ENCODE measurements at places on chromosomes 4 and X.
A peak's percentile ranks its signal among the peaks of the same experiment; 100 is the strongest.

DNA sequence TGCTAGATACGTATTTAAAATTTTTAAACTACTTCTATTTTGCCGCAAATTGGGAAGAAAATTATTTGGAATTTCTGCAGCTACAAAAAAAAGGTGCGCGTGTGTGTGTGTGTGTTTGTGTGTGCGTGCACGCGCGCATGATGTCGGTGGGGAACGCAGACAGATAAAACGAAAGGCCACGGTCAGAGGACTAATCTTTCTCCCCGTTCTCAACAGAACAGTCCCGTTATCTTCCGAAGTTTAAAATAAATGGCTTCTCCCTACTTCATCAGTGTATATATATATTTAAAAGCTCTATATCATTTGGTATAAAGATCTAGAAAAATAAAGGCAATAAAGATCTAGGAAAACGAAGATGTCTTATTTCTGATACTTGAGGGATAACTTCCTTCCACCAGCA lies 1.5 kb downstream of the MGARP start:
- no peak for DNase-seq

DNA sequence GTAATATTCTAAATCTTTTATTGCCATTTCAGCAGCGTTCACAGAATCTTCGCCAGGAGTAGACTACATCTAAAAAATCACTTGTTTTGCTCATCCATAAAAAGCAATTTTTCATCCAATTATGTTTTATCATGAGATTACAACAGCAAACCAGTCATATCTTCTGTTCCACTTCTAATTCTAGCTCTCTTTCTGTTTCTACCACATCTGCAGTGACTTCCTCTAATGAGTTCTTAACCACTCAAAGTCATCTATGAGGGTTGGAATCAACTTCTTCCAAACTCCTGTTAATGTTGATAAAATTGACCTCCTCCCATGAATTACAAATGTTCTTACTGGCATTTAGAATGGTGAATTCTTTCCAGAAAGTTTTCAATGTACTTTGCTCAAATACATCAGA lies 174.4 kb upstream of the BRWD3 start:
- no peak for DNase-seq

DNA sequence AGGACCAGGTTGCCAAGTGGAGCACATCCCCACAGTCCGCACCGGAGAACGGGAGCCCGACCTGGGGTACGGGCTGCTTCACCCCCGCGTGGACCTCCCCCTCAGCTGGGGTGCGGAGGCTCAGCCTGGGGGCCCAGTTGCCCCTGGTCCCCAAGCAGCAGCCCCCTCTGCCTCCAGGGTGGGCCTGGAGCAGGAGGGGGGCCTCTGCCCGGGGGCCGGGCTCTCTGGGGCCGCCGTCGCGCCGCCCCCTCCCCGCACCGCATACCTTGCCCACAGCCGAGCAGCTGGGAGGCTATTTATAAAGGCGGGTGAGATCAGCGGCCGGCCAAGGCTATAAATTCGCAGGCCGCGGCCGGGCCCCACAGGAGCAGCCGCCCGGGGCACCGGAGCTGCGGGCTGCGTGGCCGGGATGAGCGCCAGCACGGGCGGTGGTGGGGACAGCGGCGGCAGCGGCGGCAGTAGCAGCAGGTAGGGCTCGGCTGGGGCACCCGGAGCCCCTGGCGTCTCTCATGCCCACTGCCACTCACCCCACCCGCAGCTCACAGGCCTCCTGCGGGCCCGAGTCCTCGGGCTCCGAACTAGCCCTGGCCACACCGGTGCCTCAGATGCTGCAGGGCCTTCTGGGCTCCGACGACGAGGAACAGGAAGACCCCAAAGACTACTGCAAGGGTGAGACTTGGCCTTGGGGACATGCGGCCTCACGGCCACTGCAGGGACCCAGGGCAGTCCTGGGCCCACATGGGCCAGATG lies at the start of gene SRPK3:
Gene SRPK3, plus strand, starts transcription at position 364 of the 750 bp plus-strand sequence. Its CDS starts 46 bp downstream, at position 410.
- peak; percentile 99 for DNase-seq

DNA sequence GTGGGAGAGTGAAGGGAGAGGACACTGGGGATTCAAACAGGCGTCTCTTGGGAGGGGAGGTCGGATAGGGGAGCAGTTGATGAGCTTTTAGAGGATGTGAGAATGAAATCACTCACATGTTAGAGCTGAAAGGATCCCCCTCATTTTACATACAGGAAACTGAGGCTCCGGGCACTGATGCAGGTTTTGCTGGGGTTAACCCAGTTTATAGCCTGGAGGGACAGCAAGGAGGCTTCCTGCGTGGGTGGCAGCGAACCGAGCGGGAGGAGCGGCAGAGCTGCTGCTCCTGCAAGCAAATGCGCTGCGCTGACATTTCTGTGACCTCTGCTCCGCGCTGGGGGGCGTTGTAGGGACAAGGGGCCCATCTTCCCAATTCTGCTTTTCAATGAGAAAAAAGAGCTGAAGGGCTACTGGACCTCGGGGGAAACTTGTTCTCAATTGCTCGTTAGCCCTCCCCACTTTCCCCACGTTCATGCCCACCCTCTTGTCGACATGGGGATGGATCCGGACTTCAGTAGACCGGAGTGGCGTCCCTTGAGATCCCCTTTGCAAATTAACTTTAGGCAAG lies 1.2 kb upstream of the NEUROG2 start:
- no peak for DNase-seq

- DNase-seq, result no peak
Observed at GRCh38 chr4:139777757-139778156, 112.1 kb downstream of the MGST2 start.

- DNase-seq, result peak; percentile 41
Observed at GRCh38 chr4:108205859-108206258, 37.1 kb upstream of the LEF1 start.

DNA sequence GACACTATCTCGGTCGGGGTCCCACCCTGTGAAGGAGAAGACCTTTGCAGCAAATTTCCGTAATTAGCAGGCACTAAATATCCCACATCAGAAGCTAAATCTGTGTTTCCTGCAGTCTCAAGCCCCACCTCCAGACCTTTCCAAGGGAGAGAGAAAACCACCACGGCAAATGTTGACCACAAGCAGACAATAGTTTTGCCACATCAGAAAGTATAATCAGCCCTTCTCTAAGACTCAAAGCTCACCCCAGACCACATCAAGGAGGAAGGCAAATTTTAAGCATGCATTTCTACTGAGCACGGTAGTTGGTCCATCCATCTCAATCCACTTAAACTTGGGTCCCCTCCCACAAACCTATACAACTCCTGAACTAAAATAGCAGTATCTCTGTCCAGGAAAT lies 398.5 kb downstream of the GPM6A start:
- DNase-seq, result no peak

DNA sequence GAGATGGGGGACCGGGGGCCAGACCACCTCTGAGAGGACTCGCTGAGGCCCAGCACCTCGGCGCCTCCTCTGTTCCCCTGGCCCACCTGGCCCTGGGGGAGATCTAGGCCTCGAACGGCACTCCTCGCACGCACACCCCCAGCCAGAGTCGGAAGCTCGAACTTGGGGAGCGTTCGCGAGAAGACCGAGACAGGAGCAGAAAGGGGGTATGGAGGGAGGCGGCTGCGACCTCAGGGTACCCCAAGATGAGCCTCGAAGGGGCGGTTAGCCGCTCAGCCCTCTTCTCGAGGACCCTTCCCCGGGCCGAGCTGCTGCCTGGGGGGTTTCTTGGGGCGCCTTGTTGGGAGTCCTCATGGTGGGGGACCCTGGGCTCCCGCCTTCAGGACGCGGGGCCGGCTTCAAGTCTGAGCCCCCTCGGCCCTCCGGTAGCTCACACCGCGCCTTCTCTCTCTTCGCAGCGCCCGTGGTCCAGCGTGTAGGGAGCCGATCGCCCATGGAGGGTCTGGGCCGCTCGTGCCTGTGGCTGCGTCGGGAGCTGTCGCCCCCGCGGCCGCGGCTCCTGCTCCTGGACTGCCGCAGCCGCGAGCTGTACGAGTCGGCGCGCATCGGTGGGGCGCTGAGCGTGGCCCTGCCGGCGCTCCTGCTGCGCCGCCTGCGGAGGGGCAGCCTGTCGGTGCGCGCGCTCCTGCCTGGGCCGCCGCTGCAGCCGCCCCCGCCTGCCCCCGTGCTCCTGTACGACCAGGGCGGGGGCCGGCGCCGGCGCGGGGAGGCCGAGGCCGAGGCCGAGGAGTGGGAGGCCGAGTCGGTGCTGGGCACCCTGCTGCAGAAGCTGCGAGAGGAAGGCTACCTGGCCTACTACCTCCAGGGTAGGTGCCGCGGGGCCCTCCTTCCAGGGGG lies 706 bp downstream of the DUSP9 start:
- peak; percentile 81 for DNase-seq

GRCh38 chrX:65587616-65588526 lies 53.3 kb upstream of the LAS1L start:
- DNase-seq, result peak; percentile 70

DNA sequence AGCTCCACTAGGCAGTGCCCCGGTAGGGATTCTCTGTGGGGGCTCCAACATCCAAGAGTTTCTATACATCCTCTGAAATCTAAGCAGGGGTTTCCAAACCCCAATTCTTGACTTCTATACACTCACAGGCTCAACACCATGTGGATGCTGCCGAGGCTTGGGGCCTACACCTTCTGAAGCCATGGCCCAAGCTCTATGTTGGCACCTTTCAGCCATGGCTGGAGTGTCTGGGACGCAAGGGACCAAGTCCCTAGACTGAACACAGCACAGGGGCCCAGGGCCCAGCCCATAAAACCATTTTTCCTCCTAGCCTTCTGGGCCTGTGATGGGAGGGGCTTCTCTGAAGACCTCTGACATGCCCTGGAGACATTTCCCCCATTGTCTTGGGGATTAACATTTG lies 511.8 kb downstream of the TRAM1L1 start:
- DNase-seq, result no peak

- DNase-seq, result no peak
Observed at GRCh38 chrX:134570509-134570846, 87.8 kb downstream of the PLAC1 start.

DNA sequence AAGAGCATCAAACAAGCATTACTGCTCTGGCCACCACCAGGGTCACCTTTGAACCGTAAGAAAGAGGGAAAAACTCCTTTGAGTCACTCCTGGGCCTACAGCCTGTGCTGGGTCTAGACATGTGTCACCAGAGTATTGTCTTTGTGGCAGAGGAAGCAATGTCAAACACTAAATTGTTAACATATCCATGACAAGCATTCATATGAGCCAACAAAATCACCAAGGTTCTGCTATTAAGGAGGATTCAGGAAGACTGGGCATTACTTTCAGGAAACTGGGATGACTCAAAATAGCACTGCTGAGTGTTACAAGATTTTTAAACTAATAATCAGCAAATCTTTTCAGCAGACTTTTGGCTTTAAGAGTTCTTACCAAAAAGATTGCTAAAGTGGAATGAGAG lies 28.1 kb downstream of the LGI2 start:
- no peak for DNase-seq

- no peak for DNase-seq
Observed at GRCh38 chr4:119039779-119040178, 95.9 kb upstream of the MYOZ2 start.
